ENCODE measurements at places on chromosomes 6 and 20. TPM values are rescaled to one million over a fixed set of nuclear protein-coding genes. Genes with fewer than 3 reads are reported as not detected.

DNA sequence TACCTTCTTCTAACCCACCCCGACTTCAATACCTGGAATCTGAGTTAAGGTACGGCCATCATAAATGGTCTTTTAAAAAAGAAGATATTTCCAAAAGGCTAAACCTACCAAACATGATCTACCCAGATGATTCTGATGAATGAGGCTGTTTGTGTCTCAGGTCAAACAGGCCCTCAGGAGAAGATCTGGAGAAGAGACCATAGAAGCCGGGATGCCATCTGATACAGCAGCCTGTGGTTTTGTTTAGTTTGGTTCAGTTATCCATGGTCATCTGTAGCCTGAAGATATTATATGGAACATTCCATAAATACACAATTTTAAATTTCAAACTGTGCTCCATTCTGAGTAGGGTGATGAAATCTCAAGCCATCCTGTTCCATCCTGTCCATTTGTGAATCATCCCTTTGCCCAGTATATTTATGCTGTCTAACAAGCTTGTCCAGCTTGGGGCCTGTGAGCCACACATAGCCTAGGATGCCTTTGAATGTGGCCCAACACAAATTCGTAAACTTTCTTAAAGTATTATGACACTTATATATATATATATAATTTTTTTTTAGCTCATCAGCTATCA is 4.0 kb upstream of the CAP2 start:
- peak overlapping the region; percentile 87 for H3K27ac ChIP-seq
- no peaks in the 10 kb centered on the region for H3K36me3 ChIP-seq
- DNase-seq: no peak
- H3K27me3 ChIP-seq: no peaks in the 10 kb centered on the region

DNA sequence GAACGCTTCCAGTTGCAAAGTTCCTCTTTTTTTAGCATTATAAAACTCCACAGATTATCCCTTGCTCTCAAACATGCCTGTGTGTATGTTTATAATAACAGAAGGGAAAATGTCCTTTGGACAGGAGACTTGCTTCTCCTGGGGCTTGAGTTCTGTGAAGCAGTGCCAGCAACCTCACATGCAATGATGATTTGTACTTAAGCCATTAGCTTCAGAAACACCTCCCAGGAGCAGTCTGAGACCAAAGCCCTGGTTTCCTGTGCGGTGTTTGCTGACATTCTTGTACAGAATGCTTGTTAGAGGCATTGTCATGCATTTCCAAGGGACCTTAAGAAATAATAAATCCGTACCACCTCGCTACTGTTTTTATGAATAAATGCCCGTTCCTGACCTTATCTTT is 752.8 kb downstream of the CBLN4 start:
- no peaks in the 10 kb centered on the region for H3K27me3 ChIP-seq
- no peak overlapping the region for H3K27ac ChIP-seq
- DNase-seq: no peak
- no peaks in the 10 kb centered on the region for H3K36me3 ChIP-seq
- H3K4me1 ChIP-seq: no peaks in the 10 kb centered on the region

- DNase-seq: no peak
- no peaks in the 10 kb centered on the region for H3K27me3 ChIP-seq
- peaks cover 16% of the 10 kb centered on the region for H3K36me3 ChIP-seq
- H3K27ac ChIP-seq: no peak overlapping the region
Observed at GRCh38 chr20:47773371-47773786, 11.9 kb downstream of the SULF2 start.

FAM162B gene
- not detected for polyA plus RNA-seq

DNA sequence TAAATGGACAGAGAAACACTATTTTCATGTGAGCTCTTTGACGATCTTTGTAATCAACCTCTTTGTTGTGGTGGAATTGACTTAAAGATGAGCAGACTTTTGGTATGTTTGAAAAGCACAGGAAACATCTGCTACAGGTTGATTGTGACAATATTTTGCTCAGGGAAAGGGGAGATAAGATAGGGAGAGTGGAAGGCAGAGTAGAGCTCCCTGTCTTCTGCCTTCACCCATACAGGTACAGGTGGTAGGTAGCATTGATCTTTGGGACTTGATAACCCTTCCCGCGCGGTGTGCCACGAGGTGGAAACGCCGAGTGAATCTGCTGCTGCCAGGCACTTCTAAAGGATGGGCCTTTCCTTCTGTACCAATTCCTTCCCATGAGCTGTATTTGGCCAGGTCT is 183.6 kb downstream of the UTRN start:
- no peaks in the 10 kb centered on the region for H3K27me3 ChIP-seq
- peaks cover 11% of the 10 kb centered on the region for H3K4me1 ChIP-seq
- DNase-seq: no peak
- H3K36me3 ChIP-seq: no peaks in the 10 kb centered on the region

DNA sequence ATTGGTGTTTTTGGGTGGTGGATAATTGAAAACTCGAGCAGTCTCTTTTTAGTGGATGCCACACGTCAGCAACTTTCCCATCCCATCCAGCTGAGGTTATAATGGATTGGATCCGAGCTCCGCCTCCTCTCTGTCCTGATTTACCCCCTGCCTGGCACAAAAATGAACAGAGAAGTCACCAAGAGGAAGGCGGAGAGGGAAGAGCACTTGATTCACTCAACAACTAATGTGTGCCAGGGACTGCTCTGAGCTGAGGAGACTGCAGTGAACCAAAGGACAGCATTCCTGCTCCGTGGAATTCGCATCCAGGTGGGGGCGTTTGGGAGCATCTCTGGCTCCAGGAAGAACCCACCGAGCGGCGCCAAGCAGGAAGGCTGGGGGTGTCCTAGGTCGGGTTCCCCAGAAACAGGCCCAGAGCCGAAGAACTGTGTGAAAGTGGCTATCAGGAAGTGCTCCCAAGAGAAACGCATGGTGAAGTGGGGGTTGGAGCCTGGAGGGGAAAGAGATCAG is 95.8 kb upstream of the NAA20 start:
- H3K27me3 ChIP-seq: no peaks in the 10 kb centered on the region
- H3K4me3 ChIP-seq: no peak overlapping the region
- H3K36me3 ChIP-seq: no peaks in the 10 kb centered on the region

TMC2 gene
- not detected for polyA plus RNA-seq

DNA sequence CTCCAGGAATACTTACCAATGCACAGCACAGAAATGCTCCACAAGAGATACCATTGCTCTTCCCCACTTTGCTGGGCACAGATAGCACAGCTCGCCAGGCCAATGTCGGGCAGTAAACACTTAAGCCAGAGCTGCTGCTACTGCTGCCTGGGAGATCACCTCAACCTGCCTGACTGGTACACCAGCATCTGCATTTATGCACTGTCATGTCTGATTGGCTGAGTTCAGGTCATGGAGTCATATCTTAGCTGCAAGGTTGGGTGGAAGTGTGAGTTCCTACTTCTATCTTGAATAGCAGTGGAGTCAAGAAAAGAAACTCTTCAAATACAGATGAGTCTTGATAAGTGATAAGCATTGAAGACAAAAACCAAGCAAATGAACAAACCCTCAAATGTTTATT is 10.9 kb upstream of the ADGRF4 start:
- no peaks in the 10 kb centered on the region for H3K4me1 ChIP-seq
- no peaks in the 10 kb centered on the region for H3K27me3 ChIP-seq
- H3K36me3 ChIP-seq: no peaks in the 10 kb centered on the region
- H3K27ac ChIP-seq: no peak overlapping the region

GRCh38 chr6:76615395-76615794 is 542.9 kb upstream of the IMPG1 start:
- no peak overlapping the region for H3K4me3 ChIP-seq
- H3K27me3 ChIP-seq: no peaks in the 10 kb centered on the region
- H3K36me3 ChIP-seq: no peaks in the 10 kb centered on the region
- no peak overlapping the region for H3K27ac ChIP-seq
- no peaks in the 10 kb centered on the region for H3K4me1 ChIP-seq
- DNase-seq: no peak

- peaks cover 10% of the 10 kb centered on the region for H3K4me1 ChIP-seq
- no peak overlapping the region for H3K4me3 ChIP-seq
- no peaks in the 10 kb centered on the region for H3K36me3 ChIP-seq
- no peak overlapping the region for H3K27ac ChIP-seq
Observed at GRCh38 chr20:15248618-15249395, 911.4 kb upstream of the FLRT3 start.

IBTK gene
- 15.9 TPM for polyA plus RNA-seq

HAO1 gene
- not detected for polyA plus RNA-seq

HLA-DQB1 gene
- polyA plus RNA-seq: 78.0 TPM

DNA sequence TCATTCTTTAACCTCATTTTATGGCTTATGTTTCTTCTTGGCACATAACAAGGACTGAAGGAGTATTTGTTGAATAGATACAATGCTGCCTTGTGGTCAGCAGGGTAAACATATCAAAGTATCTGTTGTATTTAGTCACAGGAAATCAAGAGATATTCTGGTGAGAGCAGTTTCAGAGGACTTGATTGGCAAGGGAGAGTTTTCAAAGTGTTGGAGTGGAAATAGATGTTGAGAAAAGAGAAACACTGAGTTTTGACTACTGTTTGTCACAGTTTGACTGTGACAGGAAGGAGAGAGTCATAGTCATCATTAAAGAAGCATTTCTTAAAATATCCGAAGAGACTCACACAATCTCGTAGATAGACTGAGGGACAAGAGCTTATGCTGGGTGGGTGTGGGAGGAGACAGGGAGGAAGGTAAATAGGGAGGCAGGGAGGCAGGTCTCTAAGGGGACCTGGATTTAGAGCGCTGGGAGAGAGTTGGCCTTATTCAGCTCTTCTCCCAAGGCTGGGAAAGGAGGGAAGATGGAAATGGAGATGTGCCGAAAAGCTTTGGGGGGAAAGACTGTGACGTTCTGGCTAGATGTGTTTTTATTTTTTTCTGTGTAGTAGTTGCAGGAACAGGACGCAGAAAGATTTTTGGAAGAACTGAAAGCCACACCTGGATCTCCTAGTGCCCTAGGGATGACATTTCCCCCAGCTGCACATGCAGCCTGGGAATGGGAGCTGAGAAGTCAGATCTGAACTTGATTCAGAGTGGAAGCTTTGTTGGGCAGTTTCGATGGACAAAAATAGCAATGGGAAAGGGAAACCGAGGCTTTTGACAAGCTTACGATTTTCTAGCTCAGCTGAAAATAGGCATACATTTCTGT is 65.0 kb upstream of the IFNGR1 start:
- no peak for DNase-seq
- no peaks in the 10 kb centered on the region for H3K27me3 ChIP-seq
- H3K4me1 ChIP-seq: no peaks in the 10 kb centered on the region
- H3K36me3 ChIP-seq: no peaks in the 10 kb centered on the region
- H3K4me3 ChIP-seq: no peak overlapping the region

DNA sequence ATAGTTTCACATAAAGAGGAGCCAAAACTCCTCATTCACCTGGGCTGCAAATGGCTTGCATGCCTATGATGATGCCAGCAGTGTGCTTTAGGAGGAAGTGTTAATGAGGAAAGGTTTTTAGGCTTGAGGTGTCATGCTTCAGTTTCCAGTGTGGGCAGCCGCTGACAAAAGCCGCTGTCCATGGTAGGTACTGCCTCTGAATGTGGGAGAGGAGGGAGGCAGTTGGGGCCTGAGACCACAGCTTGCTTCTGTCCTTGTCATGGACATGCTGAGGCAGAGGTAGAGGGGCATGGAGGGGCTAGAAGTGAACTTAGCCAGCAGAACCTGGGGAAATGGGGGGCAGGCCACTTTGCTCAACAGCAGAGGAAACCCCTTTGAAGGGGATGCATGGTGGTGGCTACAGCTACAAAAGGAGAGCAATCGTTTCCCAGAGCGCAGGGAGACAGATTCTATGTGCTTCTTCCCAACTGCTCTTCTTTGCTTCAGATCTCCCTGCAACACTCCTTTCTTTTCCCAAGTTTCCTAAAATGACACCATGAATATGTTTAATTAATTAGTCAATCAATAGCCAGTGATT is 372.1 kb upstream of the CNR1 start:
- H3K27ac ChIP-seq: no peak overlapping the region
- no peaks in the 10 kb centered on the region for H3K36me3 ChIP-seq
- no peak for DNase-seq
- H3K4me3 ChIP-seq: no peak overlapping the region

PERP gene
- 525 TPM for polyA plus RNA-seq

PIGU gene
- polyA plus RNA-seq: 39.0 TPM

DNA sequence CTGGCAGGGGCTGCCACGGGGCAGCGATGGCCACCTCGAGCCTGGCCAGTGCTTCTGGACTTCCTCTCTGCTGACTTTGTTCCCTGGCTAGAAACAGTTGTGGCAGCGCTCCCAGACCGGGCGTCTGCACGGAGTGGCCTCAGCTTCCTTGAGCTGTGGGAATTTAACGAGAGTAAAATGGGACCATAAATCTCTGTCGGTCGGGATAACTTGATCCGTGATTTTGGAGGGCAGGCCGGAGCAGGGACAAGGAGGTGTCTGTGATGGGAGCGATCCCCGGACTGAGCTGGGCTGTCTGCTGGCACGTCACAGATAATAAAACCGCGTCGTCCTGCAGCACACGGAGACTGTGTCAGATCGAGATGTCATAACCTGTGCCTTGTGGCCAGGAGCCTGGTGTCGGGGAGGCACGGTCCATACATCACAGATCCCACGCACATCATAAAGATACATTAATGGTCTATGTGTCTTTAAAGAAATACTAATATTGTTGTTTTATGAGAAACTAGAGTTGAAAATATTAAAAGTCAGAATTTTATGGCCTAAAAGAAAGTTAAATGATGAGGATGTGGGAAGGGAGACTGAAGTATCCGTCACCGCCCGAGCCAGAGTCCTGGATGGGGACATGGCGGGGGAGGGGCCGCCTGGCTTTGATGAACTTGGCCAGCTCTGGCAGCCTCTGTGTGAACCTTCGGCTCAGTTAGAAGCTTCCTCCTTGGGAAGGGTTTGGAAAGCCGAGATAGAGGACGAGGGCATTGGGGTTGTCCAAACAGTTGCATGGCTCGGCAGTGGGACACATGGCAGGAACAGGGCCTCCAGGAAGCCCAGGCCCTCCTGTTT is 6.5 kb upstream of the RBBP8NL start:
- H3K36me3 ChIP-seq: no peaks in the 10 kb centered on the region
- DNase-seq: no peak
- H3K4me1 ChIP-seq: no peaks in the 10 kb centered on the region
- H3K27ac ChIP-seq: no peak overlapping the region
- no peak overlapping the region for H3K4me3 ChIP-seq

DNA sequence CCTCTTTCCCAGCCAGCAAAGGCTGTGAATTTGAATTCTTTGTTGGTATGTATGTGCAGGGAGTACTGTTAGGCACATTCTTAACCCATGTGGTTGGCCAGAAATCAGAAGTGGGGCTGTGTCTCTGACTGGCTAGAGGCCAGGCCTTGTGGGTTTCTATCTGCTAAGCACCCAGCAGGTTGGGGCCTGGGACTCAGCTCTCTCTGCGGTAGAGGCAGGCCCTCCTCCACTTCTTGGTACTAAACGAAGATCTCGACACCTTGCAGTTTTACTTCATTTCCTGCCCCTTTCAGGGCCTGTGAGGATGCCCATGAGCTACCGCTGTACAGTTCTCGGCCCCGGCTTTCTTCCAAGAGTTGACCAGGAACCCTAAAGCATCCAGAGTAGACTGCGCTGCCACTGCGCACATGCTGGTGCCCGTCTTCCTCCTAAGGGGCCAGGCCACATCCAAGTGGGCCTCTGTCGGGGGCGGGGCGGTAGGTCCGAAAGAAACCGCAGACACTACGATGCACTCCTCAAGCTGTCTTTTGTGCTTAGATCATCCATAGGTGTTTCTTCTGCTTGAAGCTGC is 51.1 kb downstream of the TCP11 start:
- peaks cover 12% of the 10 kb centered on the region for H3K36me3 ChIP-seq
- no peaks in the 10 kb centered on the region for H3K27me3 ChIP-seq
- no peak overlapping the region for H3K27ac ChIP-seq
- no peak overlapping the region for H3K4me3 ChIP-seq
- no peak for DNase-seq

All from keratinocyte (primary cell).